Activated T-helper 1 cell treated with anti-CD3 and anti-CD28 coated beads, Interleukin-12 subunit alpha, Interleukin-12 subunit beta, Interleukin-2, Interleukin-4 antibody, amounts not matched to agents 30 ng/mL and 10 ng/mL and 1 ng/mL, durations not matched to agents 14 hours and 24 hours and 36 hours (primary cell): ENCODE measurements at places on chromosomes 3 and 15. TPM values are rescaled to one million over a fixed set of nuclear protein-coding genes. Genes with fewer than 3 reads are reported as not detected.

DNA sequence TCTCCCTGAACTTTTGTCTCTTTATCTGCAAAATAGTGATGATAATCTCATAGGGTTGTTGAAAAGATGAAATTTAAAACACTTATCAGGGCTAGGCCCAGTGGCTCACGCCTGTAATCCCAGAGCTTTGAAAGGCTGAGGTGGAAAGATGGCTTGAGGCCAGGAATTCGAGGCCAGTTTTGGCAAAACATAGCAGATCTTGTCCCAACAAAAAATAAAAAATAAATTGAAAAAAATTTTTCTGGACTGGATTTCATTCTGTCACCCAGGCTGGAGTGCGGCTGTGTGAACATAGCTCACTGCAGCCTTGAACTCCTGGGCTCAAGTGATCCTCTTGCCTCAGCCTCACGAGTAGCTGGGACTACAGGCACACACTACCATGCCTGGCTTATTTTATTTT, 29.6 kb downstream of the LMLN start:
- no peaks in the 10 kb centered on the region for H3K36me3 ChIP-seq
- H3K27me3 ChIP-seq, result no peaks in the 10 kb centered on the region
- no peak overlapping the region for H3K4me3 ChIP-seq
- H3K27ac ChIP-seq, result no peak overlapping the region

DNA sequence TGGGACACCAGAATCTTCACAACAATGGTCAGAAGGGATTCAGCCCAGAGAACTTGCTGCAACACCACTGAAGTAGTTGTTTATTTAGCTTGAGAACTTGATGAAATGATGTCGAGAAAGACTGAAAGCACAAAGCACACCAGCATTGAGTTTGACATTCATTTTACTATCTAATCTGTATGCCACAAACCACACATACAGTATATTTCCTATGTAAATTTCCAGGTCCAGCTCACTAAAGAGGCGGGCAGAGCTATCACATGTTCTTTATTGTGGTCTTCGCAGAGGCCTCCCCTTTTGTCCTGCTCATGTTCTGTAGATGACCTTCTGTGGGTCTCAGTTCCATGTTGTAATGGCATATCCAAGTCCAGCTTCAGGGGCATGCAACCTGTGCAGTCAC, 10.4 kb upstream of the FMN1 start:
- DNase-seq, result no peak
- H3K27ac ChIP-seq, result no peak overlapping the region
- no peaks in the 10 kb centered on the region for H3K36me3 ChIP-seq

DNA sequence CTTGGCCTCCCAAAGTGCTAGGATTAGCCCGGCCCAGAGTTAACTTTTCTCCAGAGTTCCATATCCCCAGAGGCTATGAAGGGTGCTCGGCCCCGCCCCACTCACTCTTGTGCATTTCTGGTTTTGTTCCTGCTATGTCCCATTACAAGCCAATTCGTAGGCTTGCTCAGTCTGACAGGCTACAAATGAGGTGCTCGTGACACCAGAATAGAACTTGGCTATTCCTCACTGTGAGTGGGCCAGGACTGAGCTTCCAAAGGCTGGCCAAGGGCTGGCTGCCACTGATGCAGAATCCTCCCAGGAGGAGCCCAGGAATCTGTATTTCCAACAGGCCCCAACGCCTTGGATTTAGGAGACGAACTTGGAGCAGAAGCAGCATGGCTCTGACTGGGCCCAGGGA, 282.7 kb upstream of the C2CD4B start:
- no peaks in the 10 kb centered on the region for H3K36me3 ChIP-seq
- H3K27me3 ChIP-seq, result peaks cover 5% of the 10 kb centered on the region
- no peak overlapping the region for H3K4me3 ChIP-seq
- no peak overlapping the region for H3K27ac ChIP-seq

DNA sequence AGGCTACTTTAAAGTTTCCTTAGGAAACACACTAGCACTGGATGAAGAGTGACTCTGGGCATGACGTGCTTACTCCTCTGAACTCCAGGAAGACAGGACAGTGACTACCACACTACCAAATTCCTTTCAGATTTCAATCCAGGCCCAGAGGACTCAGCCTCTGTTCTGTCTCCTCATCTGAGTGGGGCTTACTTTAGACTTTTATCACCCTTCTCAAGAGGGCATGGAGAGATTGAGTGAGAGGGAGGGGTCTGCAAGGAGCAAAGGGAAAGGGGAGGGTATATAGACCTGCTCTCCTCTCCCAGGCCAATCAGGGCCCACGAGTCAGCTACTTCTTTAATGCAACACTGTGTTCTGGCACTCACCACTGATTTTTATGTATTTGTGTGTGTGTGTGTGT, 29.4 kb upstream of the RSL24D1 start:
- H3K36me3 ChIP-seq, result peaks cover 59% of the 10 kb centered on the region
- peaks cover 63% of the 10 kb centered on the region for H3K4me1 ChIP-seq
- H3K27me3 ChIP-seq, result no peaks in the 10 kb centered on the region
- H3K4me3 ChIP-seq, result no peak overlapping the region
- no peak overlapping the region for H3K27ac ChIP-seq

SLCO2A1 gene
- total RNA-seq, result not detected in 2 replicates

MME gene
- total RNA-seq, result not detected in 2 replicates

SOX14 gene
- total RNA-seq, result not detected in 2 replicates

DNA sequence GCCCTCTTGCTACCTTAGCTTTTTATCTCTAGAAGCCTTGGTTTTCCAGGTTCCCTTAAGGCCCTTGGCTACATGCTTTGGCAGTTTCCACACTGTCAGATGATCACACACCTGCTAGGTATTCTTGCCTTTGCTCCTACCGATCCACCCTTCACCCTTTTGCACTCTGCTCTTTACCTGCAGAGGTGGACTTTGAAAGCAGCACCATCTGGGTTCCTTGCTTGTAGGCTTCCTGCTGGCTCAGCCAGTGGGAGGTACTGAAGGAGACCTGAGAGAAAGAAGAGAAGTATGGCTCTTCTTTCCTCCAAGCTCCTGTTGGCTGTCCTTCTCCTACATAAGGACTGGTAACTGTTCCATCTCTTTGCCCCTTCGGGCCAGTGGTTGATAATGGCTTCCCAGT, 7.3 kb upstream of the ZNF592 start:
- peaks cover 3% of the 10 kb centered on the region for H3K36me3 ChIP-seq
- no peak overlapping the region for H3K27ac ChIP-seq
- no peak overlapping the region for H3K4me3 ChIP-seq
- peaks cover 22% of the 10 kb centered on the region for H3K4me1 ChIP-seq
- DNase-seq, result no peak
- no peaks in the 10 kb centered on the region for H3K27me3 ChIP-seq

DNA sequence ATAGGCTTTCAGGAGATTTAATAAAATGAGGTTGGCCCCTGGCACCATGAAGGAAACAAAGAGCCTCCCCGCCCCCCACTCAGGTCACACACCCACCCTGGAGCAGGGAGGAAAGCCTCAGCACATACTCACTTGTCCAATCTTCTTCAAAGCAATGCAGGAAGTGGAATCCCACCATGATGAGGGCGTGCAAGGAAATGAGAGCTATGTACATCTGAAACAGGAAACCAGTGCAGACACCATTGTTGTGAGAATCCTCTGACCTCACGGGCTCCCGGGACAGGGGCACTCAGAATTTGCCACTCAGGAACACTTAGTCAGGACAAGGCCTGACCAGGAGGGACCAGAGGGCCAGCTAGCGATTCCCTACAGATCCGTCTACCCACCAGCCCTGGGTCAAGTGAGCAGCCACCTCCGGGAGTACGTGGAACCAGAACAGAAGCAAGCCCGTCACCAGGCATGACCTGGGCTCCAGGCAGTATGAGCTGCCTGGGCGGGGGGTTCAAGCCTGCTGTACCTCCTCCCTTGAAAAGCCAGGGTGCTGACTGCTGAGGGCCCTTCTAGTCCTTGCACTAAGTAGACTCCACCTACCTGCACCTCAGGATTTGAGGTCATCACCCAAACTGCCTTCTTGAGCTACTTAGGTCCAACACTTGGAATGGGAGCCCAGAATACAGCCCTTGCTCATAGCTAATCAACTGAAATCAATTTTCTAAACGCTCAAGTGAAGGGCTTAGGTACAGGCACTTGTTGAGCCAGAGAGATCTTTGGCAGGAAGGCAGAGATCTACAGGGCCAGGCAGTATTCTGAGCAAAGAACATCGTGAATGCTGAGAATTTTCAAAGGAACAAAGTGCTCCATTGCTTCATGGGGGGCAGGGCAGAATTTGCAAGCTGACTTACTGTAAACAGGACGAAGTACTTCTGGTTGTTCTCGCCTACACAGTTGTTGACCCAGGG, 42.7 kb downstream of the ZDHHC3 start:
- no peaks in the 10 kb centered on the region for H3K27me3 ChIP-seq
- H3K4me3 ChIP-seq, result no peak overlapping the region
- DNase-seq, result no peak
- peaks cover 13% of the 10 kb centered on the region for H3K36me3 ChIP-seq
- peaks cover 10% of the 10 kb centered on the region for H3K4me1 ChIP-seq
- no peak overlapping the region for H3K27ac ChIP-seq

DNA sequence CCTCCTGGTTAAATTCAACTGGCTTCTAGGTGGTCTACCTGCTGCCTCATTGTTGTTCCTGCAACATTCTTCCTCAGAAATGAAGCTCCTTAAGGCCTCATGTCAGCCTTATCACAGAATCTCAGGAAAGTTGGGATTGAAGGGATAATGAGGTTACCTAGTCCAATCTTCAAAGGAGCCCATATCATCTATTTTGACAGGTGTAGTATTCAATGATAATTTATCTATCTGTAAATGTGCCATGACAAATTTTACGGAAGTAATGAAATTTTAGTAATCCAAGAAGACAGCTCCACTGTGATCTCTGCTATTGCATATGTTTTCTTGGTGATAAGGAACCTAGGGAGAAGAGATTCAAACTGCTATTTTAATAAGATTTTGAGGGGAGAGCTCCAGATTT, 973.8 kb downstream of the ROBO2 start:
- H3K36me3 ChIP-seq, result no peaks in the 10 kb centered on the region
- no peak overlapping the region for H3K27ac ChIP-seq
- H3K27me3 ChIP-seq, result no peaks in the 10 kb centered on the region

- no peak for DNase-seq
- no peak overlapping the region for H3K27ac ChIP-seq
- H3K4me1 ChIP-seq, result no peaks in the 10 kb centered on the region
- peaks cover 2% of the 10 kb centered on the region for H3K36me3 ChIP-seq
- no peak overlapping the region for H3K4me3 ChIP-seq
- H3K27me3 ChIP-seq, result no peaks in the 10 kb centered on the region
Observed at GRCh38 chr15:72706266-72706665, 20.3 kb downstream of the BBS4 start.

- peak; percentile 44 for DNase-seq
- peaks cover 6% of the 10 kb centered on the region for H3K36me3 ChIP-seq
- peak overlapping the region; percentile 28 for H3K27ac ChIP-seq
- H3K27me3 ChIP-seq, result no peaks in the 10 kb centered on the region
- H3K4me3 ChIP-seq, result peak overlapping the region; percentile 50
- H3K4me1 ChIP-seq, result peaks cover 45% of the 10 kb centered on the region
Observed at GRCh38 chr3:32297366-32297765, 58.9 kb downstream of the CMTM8 start.

- peak overlapping the region; percentile 98 for H3K27ac ChIP-seq
- DNase-seq, result no peak
- H3K27me3 ChIP-seq, result no peaks in the 10 kb centered on the region
- H3K36me3 ChIP-seq, result peaks cover 38% of the 10 kb centered on the region
Observed at GRCh38 chr15:63211549-63211948, 22.1 kb downstream of the RAB8B start.

DNA sequence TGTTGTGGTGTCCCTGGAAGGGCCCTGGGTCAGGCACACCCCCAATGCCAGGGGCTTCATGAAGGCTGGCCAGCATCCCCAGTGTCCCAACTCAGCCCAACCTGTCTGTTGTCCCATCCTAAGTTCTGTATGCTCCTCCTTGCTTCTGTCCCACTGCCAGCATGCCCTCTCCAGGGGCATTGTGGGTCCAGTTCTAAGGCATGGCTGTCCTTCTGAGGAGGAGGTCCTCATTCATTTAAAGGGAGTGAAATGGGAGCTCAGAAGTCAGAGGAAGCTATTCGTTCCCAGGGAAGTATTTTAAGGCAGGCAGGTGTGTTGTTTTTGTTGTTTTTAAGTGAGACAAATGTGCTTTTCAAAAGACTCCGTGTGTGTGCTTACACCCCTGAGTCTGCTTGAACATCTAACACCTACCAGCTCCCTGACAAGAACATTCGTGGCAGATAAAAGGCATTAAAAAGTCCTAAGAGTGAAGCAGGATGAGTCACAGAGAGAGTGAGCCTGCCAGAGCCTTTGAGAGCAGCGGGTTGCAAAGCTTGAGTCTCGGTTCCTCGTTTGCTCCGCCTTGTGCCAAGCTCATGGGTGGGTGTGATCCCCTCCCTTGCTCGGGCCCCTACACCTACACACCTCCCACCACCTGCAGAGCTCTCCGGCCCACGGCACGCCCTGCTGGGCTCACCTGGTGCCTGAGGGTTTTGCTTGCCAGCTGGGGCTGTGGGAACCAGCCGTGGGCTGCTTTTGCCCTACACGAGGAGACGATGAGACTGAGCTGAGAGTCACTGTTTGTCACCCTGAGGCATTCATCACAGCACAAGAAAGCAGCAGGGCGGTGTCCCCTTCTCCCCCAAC, 183.4 kb upstream of the TOPAZ1 start:
- H3K27ac ChIP-seq, result no peak overlapping the region
- H3K36me3 ChIP-seq, result no peaks in the 10 kb centered on the region
- peaks cover 5% of the 10 kb centered on the region for H3K4me1 ChIP-seq
- peaks cover 5% of the 10 kb centered on the region for H3K27me3 ChIP-seq

- no peaks in the 10 kb centered on the region for H3K36me3 ChIP-seq
- H3K27me3 ChIP-seq, result peaks cover 5% of the 10 kb centered on the region
- H3K27ac ChIP-seq, result no peak overlapping the region
- DNase-seq, result no peak
- H3K4me1 ChIP-seq, result peaks cover 10% of the 10 kb centered on the region
Observed at GRCh38 chr3:185561958-185562357, 9.6 kb upstream of the LIPH start.

MYRIP gene
- total RNA-seq, result not detected in 2 replicates
